ENCODE measurements at places on chromosomes 11 and 22.
A peak's percentile ranks its signal among the peaks of the same experiment; 100 is the strongest.

DNA sequence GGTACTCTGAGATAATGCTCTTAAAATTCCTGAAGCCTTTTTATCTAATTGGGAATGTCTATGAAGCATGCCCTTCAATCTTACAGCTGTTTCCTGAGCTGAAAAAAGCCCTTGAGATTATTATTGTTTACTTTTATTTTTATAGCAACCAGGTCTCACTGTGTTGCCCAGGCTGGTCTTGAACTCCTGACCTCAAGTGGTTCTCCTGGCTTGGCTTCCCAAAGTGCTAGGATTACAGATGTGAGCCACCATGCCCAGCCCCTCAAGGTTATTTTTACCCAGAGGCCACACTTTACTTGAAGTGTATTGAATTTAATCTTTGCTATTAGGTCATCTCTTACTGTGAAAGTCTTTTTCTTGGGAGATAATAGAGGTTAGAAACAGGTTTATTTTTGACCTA lies 7.0 kb upstream of the SWAP70 start:
- DNase-seq, result no peak

GRCh38 chr11:123695231-123695630 lies 40.8 kb upstream of the SCN3B start:
- DNase-seq, result no peak

DNA sequence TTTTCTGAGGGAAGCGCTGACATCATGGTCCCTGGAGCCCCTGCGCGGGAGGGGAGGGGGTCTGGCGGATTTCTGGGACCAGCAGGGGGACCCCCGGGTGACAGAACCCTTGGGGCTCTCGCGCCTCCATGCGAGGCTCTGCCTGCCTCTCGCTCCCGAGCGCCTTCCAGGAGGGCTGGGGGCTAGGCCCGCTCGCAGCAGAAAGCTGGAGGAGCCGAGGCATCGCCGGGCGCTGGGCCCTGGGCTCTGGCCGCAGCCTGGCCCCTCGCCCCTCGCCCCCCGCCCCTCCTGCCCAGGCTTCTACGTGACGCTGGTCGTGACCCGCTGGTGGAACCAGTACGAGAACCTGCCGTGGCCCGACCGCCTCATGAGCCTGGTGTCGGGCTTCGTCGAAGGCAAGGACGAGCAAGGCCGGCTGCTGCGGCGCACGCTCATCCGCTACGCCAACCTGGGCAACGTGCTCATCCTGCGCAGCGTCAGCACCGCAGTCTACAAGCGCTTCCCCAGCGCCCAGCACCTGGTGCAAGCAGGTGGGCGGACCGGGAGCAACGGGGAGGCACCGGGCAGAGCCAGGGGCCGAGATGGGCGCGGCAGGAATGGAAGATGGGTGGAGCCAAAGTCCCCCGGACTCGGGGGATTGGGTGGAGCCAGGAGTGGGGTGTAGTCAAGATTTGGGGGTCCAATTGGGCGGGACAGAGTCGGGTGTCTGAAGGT lies 5.4 kb downstream of the BEST1 start:
- DNase-seq, result peak; percentile 65

GRCh38 chr11:65894034-65894591 lies 3.6 kb downstream of the CCDC85B start:
- peak; percentile 76 for DNase-seq

GRCh38 chr11:61996933-61997332 lies 29.5 kb upstream of the FTH1 start:
- no peak for DNase-seq

DNA sequence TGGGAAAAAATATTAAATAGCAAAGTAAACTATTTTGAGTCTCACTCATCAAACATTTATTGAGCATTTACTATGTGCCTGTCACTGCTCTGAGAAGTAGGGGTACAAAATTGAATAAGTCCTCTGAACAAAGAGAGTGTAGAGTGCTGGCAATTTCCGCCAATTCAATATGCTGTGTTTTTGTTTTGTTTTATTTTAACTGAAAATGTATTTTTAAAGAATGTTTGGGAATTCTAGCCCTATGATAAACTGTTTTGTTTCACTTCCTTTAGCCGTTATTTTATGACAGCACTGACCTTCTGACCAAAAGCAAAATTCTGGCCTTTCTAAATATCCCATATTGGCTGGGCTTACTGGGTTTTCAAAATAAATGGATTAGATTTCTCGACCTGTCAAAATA lies 64.7 kb upstream of the LMO2 start:
- DNase-seq, result no peak

GRCh38 chr11:103031834-103032233 lies 60.1 kb downstream of the DCUN1D5 start:
- DNase-seq, result no peak

DNA sequence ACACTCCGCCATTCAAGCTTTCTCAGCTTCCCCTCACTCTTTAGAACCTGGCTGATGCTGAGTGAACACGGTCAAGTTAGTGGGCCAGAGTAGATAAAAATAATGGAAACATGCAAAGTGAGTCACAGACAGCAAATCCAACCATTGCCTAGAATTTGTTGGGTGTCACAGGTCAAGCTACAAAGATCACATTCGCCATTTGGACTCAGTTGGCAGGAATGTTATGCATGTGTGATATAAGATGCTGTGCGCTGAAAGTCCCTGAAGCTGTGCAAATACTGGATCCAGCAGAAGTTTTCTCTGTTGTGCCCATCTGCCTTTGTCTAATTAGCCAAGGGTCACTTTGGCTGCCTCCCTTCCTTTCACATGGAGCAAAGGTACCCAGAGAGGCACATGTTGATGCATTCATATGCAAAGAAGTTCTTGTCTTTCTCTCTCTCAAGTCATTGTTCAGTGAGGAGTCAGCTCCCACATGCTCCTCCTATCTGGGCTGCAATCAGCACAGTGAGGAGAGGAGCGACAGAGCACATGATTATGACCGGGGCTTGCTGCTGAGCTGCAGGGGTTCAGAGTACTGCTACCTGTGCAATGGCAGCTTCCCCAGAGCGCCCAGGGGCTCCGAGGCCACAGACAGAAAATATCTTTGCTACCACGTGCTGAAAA lies 39.7 kb downstream of the FLI1 start:
- peak; percentile 71 for DNase-seq

DNA sequence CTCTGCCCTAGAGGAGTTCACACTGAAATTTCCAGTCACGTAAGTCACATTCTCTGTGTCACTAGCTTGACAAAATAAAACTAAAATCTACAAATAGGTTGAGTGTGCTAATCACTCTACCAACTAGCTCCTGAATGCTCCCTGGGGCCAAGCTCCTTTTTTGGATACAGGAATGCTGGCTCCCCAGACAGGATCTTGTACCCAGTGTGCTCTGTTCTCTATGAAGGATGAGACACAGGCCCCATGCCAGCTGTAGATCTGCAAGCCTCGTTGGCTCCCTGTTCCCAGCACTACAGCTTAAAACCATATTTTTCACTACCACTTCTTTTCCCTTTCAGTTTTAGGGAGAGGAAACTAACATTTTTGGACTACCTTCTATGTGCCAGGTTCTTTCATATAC lies 3.7 kb upstream of the IPO7 start:
- no peak for DNase-seq

DNA sequence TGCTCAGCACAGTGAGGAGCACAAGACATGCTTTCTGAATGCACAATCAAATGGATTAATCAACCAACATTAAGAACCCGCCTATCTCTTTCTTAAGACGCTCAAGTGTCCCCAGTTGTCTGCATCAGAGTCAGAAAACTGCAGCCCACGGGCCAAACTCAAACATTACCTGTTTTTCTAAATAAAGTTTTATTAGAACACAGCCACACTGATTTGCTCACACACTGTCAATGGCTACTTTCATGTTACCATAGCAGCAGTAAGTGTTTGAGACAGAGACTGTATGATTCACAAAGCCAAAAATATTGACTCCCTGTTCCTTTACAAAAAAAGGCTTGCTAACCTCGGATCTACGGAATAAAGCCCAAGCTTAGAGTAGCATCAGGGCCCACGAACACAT lies 49.0 kb upstream of the ISX start:
- DNase-seq, result no peak

DNA sequence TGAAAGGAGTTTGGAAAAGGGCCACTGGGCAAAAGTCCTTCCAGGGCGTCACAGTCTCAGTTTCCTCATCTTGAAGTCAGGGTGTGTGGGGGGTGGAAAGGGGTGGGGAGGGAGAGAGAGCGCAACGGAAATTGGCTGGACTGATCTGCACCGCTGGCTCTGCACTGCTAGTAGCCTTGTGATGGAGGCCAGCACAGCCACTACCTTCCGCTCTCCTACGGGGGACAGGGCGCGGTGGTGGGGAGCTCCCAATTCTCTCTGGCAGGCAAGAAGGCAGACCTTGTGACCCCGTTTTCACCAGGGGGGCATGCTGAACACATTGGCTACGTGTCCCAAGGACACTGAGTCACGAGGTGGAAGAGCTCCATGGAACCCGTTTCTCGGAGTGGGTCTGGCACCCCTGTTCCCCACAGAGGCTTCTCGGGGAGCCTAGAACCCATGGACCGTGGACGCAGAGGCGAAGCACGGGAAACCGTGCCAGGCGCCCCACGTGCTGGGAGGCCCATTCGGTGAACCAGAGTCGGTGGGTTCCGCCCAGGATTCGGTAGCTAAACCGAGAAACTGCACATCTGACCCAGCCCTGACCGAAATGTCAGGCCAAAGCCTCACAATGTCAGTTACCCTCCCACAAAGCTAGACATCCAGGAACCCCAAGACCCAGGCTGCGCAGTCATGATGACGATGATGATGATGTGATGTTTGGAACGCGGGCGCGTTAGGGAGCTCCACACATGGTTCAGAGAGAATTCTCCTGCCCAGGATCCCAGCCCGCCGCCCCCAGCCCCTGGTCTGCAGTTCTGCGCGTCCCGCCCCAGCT lies 28.3 kb upstream of the WNT11 start:
- DNase-seq, result peak; percentile 84

DNA sequence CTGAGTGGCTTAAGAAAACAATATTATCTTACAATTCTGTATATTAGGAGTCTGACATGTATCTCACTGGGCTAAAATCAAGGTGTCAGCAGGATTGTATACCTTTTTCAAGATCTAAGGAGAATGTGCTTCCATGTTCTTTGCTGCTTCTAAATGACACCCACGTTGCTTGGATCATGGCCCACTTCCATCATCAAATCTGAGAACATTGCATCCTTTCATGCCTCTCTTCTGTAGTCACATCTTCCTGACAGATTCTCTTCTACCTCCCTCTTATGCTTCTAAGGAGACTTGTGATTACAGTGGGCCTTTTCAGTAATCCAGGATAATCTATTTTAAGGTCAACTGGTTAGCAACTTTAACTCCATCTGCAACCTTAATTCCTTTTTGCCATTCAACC lies 499.4 kb downstream of the FAM181B start:
- no peak for DNase-seq

DNA sequence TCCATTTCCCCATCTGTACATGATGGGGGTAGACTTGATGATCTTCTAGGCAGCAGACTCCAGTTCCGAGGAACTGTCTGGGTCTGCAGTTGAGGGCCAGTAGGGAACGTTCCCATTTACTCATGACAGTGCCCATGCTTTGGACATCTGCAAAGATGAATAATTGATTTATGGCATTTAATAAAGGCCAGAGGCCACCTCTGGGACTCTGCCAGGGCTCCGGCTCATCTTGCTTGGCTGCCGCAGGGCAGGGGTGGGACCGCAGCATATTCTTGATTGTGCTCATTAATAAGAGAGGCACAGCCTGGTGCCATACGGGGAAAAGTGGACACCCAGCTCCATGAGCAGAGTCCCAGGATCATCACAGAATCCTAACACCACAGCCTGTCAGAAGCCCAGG lies 28.1 kb upstream of the KLHL35 start:
- DNase-seq, result no peak

GRCh38 chr11:12581416-12581815 lies 92.8 kb upstream of the TEAD1 start:
- DNase-seq, result no peak

- DNase-seq, result no peak
These were observed 60.1 kb downstream of the TRPC6 start for GRCh38 chr11:101523634-101524260.

GRCh38 chr11:119359365-119360214 lies 13.1 kb upstream of the MFRP start:
- peak; percentile 83 for DNase-seq

DNA sequence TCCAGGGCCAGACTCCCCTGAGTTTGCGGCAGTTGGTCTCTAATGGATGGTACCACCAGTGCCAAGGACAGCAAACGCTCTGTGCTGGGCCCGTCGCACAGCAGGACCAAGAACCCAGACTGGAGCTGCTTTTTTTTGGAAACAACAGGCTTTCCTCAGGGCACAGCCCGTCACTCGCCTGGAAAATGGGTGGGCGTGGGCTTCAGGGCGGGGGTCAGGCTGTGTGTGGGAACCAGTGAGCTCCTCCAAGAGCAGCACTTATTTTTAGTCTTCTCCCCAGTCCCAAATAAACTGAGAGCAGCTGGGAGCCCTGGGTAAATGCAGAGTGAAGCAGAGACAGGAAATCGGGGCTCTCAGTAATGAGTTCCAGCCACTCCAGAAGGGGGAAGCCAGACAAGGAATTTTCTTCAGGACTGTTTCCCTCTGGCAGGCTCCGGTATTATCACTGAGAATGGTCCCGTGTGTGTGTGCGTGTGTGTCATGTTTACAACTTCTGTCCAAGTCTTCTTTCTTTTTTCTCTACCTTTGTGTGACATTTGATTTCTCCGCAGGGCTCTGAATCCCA lies 63.0 kb downstream of the PPFIBP2 start:
- DNase-seq, result no peak

- peak; percentile 88 for DNase-seq
These were observed 817 bp downstream of the RELT start for GRCh38 chr11:73376803-73377629.

- no peak for DNase-seq
These were observed 16.7 kb downstream of the RRP8 start for GRCh38 chr11:6586434-6587359.

- DNase-seq, result no peak
These were observed 7.7 kb downstream of the SLC35E4 start for GRCh38 chr22:30643055-30643875.

GRCh38 chr11:61049859-61050258 lies 52.4 kb upstream of the CD5 start:
- peak; percentile 54 for DNase-seq

DNA sequence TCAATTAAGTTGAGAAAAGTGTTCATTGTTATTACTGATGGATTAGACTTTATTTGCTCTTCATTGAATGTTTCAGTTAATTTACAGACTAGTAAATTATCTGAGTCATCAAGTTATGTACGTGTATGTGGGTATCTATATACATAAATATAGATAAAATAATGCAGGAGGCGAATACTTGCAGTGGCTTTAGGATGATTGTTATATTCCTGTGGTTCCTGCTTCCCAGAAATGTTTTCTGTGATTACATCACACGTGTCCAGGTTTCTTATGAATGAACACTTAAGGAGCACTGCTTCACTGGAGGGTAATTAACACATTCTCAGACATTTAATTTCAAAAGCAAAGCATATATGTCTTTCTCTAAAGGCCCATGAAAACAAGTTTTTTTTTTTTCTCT lies 28.4 kb downstream of the YAP1 start:
- DNase-seq, result no peak

GRCh38 chr22:31561238-31561887 lies 65.0 kb downstream of the SFI1 start:
- DNase-seq, result peak; percentile 60

Data from suppressor macrophage (primary cell).